ENCODE measurements at places on chromosomes 7 and 10.

GRCh38 chr10:117262291-117262902, 21.5 kb downstream of the SLC18A2 start:
- no peak for DNase-seq

- no peak for DNase-seq
Measured at GRCh38 chr10:72525689-72526088, 100.2 kb downstream of the MICU1 start.

DNA sequence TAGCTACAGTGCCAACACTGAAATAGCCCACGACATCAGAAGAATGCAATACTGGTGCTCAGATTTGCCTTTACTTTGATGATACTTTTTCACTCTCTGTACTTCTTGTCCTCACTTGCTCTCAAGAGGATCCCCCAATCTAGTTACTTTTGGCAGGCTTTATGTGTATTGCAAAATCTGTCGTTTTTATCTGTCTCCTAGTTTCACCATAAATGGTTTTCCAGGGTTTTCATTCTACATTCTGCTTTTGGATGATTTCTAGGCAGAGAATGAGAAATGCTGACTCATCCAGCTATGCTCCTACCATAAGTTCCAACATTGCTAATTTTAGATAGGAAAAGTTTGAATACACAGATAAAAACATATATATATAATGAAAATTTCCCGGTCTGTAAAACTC, 659.5 kb upstream of the NRG3 start:
- no peak for DNase-seq

GRCh38 chr7:24966802-24967201, 13.2 kb downstream of the OSBPL3 start:
- no peak for DNase-seq

GRCh38 chr10:23001901-23002516, 74.2 kb downstream of the ARMC3 start:
- DNase-seq = no peak

DNA sequence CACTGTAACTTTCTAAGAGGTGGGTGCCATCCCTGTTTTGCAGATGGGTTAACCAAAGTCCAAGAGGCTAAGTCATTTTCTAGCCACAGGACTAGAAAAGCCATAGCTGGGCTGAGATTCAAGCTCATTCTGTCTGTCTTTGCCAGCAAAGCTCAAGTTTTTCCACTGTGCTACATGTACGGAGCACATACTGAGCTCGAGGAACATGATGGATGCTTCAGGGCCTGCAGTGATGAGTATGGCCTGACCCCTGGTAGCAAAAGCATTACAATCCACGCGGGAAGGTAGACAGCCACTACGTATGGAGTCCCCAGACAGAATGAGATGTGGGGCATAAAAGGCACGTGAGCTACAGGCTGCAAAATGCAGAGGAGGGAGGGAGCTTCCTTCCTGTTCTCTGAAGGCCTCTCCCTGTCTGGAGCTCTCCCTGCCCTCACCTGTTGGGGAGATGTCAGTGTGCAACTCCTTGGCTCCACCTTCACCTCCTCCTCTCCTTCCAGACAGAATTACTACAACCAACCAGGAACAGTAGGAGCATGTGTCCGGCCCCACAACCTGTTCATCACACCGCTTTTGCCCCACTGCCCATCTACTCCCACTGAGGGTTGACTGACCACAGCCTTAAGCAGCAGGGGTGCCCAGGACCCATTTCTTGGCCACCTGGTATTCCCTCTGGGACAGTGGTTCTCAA, 16.4 kb downstream of the ITPRIP start:
- no peak for DNase-seq

DNA sequence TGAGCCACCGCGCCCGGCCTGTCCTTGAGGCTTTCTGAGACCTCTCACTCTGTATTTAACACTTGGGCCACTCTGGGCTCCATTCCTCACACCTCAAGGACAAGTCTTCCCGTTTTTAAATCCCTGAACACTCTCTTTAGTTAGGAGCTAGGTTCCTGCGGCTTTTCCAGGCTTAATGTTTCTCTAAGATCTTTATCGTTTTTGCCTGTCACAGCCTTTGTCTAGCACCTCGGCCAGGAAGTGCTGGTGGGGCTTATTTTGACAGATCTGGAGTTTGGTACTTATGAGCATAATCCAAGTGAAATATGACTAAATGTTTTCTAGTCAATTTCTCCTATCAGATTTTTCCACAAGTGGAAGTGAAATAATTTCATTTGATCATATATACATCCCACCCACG, 186.6 kb downstream of the DPY19L1 start:
- DNase-seq = no peak

GRCh38 chr10:119654540-119654939, 3.4 kb downstream of the BAG3 start:
- no peak for DNase-seq

GRCh38 chr10:55750458-55750857, 610.6 kb downstream of the ZWINT start:
- no peak for DNase-seq

DNA sequence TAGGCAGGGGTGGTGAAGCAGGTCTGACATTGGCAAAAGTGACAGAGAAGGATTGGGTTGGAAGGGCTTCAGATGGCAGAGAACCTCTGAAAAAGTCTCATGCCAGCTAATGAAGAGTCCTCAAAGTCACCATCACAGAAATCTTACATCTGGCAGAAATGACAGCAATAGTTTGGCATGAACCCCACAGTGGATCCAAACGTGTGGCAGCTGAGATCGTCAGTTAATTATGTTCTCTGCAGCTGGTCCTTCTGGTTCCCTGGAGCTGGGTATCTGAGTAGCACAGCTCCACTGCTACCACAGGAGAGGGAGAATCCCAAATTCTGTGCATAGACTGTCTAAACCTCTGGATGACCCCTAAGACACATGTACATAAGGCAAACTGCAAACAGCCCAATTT, 73.4 kb downstream of the ALOX5 start:
- no peak for DNase-seq

- DNase-seq = no peak
Measured at GRCh38 chr10:44398271-44398670, 13.4 kb upstream of the CXCL12 start.

GRCh38 chr7:38396852-38397251, 123.4 kb upstream of the TARP start:
- DNase-seq = no peak

- no peak for DNase-seq
Measured at GRCh38 chr10:12349629-12350166, 351 bp downstream of the CAMK1D start.
